ENCODE measurements at places on chromosomes 5 and 9.

DNA sequence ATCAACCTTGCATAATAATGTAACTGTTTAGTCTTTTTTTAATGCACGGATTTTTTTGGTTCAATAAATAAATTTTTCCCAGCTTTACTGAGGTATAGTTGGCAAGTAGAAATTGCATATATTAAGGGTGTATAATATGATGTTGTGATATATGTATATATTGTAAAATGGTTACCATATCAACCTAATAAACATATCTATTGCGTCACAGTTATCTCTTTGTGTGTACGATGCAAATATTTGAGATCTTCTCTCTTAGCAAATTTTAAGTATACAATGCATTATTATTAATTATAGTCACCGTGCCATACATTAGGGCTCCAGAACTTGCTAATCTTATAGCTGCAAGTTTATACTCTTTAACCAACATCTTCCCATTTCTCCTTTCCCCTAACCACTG lies 57.2 kb upstream of the TMEM161B start:
- DNase-seq: no peak

- no peak for DNase-seq
Observed at GRCh38 chr9:76756268-76756640, 8.0 kb upstream of the PCA3 start.

DNA sequence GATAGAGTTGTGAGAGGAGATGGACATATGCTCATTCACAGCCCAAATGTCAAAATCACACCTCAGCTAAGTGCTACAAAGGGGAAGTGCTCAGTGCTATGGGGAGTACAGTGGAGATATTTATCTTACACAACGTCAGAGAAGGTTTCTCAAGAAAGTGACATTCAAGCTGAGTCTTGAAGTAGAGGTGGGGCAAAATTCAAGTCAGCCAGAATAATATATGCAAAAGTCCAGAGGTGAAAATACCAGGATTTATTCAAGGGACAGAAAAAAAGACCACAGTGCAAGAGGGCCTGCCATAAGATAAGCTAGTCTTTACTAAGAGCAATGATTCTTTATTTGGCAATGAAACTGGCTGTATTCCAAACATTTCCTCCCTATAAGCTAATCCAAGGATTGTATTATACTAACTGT lies 327.8 kb upstream of the PIK3R1 start:
- DNase-seq: no peak

DNA sequence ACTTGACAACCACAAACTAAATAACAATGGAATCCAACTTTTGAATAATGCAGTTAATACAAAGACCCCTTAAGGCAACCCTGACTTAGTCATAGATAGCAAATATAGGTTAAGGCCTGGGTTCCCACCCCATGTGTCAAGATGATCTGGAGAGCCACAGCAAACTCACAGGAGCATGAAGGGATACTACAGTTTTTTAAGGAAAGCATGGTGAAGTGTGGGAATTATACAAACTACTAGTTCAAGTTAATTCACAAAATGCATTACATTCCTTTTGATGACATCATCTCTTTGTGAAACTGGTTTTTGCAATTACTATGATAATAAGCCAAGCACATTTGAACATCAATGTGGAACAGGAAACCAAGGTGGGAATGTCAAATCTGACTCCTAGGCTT lies 50.6 kb downstream of the LHFPL2 start:
- no peak for DNase-seq

Measured in stimulated activated CD4-positive, alpha-beta T cell treated with anti-CD3 and anti-CD28 coated beads, TNF-alpha, amount 100 ng/mL, for 4 hours (primary cell).